ENCODE measurements at places on chromosomes 6 and 20.

DNA sequence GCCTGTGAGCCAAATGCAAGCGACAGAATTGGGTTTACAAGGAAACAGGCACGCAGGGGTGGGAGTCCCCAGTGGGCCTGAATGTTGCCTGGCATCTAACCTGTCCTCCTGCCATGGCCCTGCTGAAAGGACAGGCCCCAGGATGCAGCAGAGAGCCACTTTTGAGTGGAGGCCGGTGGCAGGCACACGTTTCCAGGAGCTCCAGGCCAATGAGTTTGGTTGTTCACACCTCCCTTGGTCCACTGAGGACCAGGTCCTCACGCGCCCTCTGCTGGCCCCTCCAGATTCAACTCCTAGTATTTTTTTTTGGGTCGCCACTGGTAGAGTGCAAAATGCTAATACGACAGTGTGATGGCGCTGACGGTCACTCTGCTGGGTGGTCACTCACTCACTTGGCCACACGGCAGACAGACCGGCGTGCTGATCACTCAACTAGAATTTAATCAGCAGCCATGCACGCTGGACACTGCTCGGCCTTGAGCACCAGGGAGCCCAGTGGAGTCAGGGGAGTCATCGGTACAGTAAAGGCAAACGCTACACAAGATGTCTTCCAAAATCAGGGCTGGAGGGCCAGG is 81.7 kb upstream of the NFATC2 start:
- no peak for DNase-seq

GRCh38 chr6:33903579-33903978 is 99.8 kb upstream of the MLN start:
- no peak for DNase-seq

- DNase-seq: peak; percentile 21
These were observed 347.8 kb upstream of the PLCB4 start for GRCh38 chr20:8721098-8721497.

DNA sequence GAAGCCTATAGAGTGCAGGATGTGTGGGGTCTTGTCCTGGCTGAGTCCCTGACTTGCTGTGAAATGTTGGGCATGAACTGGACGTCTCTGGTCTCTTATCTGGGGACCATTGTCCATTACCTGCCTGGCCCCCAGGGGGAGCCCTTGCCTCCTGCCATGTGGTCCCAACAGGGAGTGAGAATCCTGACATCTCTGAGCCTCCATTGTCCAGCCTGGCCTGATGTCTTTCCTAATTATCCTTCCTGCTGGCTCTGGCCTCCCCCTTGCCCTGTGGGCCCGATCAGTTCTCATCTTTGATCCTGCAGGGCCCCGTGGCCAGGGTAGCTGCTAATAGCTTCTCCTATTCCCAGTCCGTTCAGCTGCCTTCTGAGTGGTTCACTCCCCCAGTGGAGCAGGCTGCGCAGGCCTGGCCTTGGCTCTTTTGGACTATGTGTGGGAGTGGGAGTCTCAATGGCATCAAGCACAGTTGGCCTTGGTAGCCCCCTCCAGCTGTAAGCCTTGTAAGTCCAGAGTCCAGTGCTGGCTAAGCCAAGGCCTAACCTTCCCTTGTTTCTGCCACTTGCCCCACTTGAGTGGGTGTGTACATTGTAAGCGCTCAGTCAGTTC is 77.9 kb upstream of the RALY start:
- no peak for DNase-seq

- no peak for DNase-seq
These were observed 154.6 kb downstream of the KCNQ5 start for GRCh38 chr6:72776456-72776855.
